ENCODE measurements at places on chromosomes 4 and X.

DNA sequence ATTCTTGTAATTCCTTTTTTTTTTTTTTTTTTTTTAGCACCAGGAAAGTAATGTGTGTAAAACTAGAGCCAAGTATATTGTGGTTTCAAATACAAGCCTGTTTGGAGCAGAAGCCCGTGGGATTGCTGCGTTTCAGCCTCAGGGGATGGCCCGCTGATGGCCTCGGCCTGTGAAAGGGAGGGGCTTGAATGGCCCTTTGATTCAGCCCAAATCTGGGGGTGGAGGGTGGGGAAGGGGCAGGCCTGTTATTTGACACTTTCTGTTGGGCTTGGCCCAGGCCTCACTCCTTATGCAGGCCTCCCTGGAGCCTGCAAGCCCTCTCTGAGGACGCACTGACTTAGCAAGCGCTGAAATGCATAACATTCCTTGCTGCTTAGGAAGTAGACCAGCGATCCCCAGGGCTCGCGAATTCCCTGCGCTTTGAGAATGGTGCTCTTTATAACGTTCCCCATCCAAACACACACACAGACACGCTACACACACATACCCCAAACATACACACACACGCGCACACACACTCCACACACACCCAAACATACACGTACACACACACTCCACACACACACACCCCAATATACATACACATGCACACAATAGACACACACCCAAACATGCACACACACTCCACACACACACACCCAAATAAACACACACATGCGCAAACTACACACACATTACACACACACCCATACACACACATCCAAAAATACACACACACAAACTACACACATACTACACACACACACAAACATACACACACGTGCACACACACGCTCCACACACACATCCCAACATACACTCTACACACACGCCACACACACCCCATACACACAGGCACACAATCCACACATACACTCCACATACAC lies 29.6 kb downstream of the TLR10 start:
- peak; percentile 83 for DNase-seq

DNA sequence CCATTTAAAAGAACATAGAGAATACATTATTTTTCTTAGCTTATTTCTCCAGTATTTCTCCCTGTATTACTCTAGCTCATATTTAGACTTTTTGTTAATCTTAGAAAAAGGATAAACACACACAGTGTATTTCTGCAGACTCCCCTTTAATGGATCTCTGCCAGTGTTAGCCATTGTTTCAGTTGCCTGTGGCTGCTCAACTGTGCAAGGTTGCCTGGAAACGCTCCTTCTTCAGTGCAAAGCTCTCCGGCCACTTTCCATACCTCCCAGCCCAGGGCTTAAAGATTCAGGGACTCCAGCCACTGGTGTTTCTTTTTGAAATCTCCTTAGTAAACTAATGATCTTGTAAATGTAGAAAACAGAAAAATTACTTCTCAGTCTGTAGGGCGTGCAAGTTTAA lies 104.9 kb downstream of the SLIT2 start:
- peak; percentile 26 for DNase-seq

- no peak for DNase-seq
Measured at GRCh38 chr4:148273501-148273986, 168.7 kb downstream of the NR3C2 start.

GRCh38 chr4:139630126-139630495 lies 35.5 kb upstream of the MGST2 start:
- DNase-seq, result no peak

DNA sequence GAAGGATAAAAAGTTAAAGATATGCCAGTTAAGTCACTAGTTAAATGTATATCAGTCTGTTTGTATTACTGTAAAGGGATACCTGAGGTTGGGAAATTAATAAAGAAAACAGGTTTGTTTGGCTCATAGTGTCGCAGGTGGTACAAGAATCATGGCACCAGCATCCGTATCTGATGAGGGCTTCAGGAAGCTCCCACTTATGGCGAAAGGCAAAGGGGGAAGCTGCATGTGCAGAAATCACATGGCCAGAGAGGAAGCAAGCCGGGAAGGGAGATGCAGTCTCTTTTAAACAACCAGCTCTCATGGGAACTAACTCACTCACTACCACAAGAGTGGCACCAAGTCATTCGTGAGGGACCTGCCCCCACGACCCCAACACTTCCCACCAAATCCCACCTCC lies 91.9 kb upstream of the SH3RF1 start:
- DNase-seq, result no peak

DNA sequence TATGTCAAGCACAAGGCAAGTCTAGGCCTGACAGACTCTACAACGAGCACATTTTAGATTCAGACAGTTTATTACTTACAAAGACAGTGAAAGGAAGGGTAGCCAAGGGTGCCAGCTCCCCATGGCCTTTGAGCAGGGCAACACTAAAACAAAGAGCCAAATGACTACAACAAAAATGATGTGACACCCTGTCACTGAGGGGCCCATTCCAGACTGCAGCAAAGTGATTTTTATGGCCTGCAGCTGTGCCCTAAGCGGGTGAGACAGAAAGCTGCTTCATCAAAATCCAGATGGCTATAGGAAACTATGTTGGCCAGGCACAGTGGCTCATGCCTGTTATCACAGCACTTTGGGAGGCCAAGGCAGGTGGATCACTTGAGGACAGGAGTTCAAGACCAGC lies 13.4 kb upstream of the RP2 start:
- no peak for DNase-seq

GRCh38 chr4:55742655-55743202 lies 76.9 kb upstream of the EXOC1L start:
- peak; percentile 12 for DNase-seq

- DNase-seq, result peak; percentile 4
Measured at GRCh38 chrX:33970028-33970967, 161.8 kb downstream of the FAM47A start.

DNA sequence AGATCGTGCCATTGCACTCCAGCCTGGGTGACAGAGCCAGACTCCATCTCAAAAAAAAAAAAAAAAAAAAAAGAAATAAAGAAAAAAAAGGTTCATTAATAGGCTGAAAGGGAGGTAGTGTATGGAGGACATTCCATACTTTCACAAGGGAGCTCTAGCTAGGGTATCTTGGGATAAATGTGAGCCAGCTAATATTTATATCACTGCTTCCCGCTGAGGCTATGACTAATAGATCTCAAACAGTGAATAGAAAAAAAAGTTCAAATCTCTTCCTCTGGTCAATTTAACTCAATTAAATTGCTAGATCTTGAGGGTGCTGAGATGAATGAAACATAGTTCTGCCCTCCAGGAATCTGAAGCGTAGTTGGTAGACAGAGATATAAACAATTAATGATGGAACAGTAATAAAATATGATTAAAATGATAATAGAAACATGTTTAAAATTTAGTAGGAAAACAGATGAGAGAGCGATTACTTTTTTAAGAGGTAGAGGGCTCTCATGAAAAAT lies 55.7 kb upstream of the SHISA3 start:
- DNase-seq, result no peak

DNA sequence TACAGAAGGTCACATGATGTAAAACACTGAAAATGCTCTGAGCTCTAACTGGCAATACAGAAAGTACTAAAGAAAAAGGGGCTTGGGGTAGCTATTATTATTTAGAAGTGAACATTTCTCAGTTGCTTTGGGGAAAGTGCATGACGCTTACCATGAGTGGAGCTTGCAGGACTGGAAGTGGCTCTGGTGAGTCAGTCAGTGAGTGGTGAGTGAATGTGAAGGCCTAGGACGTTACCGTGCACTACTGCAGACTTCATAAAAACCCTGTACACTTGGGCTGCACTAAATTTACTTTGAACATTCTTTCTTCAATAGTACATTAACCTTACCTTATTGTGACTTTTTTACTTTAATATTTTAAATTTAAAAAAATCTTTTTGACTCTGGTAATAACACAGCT lies 89.3 kb upstream of the ENPP6 start:
- DNase-seq, result no peak

- DNase-seq, result no peak
Measured at GRCh38 chr4:73801692-73802091, 34.8 kb upstream of the CXCL6 start.

GRCh38 chr4:20252656-20253282 lies 1.1 kb downstream of the SLIT2 start:
- DNase-seq, result peak; percentile 50

DNA sequence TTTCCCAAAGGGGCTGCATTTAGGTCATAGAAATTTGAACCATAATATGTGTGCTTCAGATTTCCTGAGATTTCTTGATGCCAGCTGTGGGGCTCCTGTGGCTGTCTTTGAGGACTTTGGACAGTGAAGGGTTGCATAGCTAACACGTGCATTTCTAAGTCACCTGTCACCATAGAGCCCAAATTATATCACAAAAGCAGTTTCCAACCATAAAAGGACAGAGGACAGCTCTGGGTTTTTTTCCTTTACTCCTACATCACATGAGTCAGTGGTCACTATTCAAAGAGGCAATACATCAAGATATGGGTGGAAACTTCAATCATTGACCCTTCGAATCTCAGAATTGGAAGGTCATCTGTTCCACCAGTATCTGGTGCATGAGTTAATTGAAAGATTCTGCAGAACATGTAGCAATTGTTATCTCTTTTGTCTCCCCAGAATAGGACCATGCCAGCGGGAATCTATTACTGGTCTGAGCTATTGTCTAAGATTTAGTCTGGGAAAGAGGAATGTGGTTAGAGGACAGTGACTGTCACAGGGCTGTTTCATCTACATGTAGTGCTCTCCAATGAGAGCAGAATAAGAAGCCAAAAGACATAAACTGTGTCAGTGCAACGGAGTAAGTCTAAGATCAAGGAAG lies 133.5 kb downstream of the AASDH start:
- DNase-seq, result no peak

GRCh38 chr4:175371091-175371490 lies 441.0 kb downstream of the GPM6A start:
- no peak for DNase-seq

DNA sequence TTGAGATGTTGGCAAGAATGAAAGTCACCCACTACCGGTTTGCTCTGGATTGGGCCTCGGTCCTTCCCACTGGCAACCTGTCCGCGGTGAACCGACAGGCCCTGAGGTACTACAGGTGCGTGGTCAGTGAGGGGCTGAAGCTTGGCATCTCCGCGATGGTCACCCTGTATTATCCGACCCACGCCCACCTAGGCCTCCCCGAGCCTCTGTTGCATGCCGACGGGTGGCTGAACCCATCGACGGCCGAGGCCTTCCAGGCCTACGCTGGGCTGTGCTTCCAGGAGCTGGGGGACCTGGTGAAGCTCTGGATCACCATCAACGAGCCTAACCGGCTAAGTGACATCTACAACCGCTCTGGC lies 12.3 kb downstream of the RPL9 start:
- no peak for DNase-seq

DNA sequence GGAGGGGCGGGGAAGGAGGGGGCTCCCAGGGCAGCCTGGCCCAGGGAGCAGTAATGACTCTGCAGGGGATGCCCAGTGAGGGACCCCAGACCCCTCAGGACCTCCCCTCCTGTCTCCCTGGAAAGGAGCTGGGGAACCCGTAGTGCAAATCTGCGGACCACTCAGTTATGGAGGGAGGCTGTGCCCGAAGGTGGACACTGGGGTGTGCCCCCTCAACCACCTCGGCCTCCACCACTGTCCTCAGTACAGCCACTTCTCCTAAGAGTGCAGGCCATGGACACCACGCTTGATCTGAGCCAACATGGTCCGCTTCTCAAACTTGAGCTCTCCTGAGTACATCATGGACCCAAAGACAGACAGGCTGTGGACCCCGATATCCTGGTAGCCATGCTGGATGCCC lies 378.2 kb upstream of the MAOA start:
- DNase-seq, result no peak

GRCh38 chr4:16090096-16090705 lies 6.4 kb upstream of the PROM1 start:
- no peak for DNase-seq

DNA sequence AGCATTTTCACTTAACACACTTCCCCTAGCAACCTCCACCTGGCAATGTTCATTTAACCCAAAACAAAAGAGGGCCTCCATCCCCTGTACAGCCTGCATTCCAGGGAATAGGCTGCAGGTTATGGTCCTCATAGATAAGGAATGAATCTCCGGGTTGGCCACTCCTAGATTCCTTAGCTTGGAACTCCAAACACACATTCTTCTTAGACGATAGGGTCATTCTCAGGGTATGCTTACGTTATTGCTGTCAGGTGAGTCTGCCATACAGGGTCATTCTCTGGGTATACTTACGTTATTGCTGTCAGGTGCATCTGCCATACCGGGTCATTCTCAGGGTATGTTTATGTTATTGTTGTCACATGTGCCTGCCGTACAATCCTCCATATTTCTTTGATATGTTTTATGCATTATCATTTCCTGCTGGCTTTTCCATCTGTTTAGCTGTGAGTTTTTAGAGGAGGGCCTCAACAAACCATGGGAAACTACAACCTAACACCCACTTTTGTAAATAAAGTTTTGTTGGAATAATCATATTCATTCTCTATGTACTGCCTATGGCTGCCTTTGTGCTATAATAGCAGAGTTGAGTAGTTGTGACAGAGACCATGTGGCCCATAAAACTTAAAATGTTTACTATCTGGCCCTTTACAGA lies 8.2 kb upstream of the AFF1 start:
- no peak for DNase-seq

GRCh38 chr4:144710526-144710912 lies 64.6 kb downstream of the HHIP start:
- DNase-seq, result no peak

GRCh38 chr4:106618956-106619355 lies 250.4 kb upstream of the GIMD1 start:
- peak; percentile 14 for DNase-seq

- no peak for DNase-seq
Measured at GRCh38 chr4:80538276-80538926, 202.9 kb downstream of the CFAP299 start.

- DNase-seq, result no peak
Measured at GRCh38 chrX:23637187-23637586, 30.1 kb upstream of the PRDX4 start.

- no peak for DNase-seq
Measured at GRCh38 chrX:386239-386767, 404 bp downstream of the PPP2R3B start.

- DNase-seq, result peak; percentile 27
Measured at GRCh38 chrX:1451661-1452515, 821 bp downstream of the ASMTL start.

- no peak for DNase-seq
Measured at GRCh38 chr4:7424553-7425111, 10.1 kb downstream of the PSAPL1 start.

GRCh38 chr4:177968817-177969442 lies 526.7 kb upstream of the AGA start:
- DNase-seq, result no peak

DNA sequence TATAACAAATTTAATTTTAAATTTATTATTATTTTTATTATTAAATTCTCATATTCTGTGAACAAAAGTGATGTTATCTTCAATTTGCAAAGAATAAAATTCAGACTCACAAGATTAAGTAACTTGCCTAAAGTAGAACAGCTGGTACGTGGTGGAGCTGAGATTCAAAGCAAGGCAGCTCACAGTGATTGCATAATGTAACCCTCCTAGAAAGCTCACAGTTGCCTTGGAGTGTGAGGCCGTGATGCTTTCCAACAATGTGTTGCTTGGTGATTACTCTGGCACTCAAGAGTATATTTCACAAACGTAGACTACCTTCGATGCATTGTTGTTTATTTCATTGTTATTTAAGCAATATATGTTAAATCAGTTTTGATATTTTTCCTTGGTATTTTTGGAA lies 1039.2 kb upstream of the PABPC4L start:
- DNase-seq, result no peak

GRCh38 chr4:119082661-119083060 lies 53.0 kb upstream of the MYOZ2 start:
- DNase-seq, result no peak

- DNase-seq, result no peak
Measured at GRCh38 chr4:159045321-159045720, 57.6 kb upstream of the RAPGEF2 start.

All from nephron progenitor cell (in vitro differentiated cells).